ENCODE measurements at places on chromosomes 2 and 18.

- DNase-seq = peak; percentile 88
Measured at GRCh38 chr2:36246320-36246990, 109.1 kb upstream of the CRIM1 start.

GRCh38 chr2:43461453-43462073, 134.3 kb downstream of the THADA start:
- DNase-seq = no peak

GRCh38 chr18:35835833-35836232, 136.6 kb upstream of the RMP24 start:
- DNase-seq = no peak

DNA sequence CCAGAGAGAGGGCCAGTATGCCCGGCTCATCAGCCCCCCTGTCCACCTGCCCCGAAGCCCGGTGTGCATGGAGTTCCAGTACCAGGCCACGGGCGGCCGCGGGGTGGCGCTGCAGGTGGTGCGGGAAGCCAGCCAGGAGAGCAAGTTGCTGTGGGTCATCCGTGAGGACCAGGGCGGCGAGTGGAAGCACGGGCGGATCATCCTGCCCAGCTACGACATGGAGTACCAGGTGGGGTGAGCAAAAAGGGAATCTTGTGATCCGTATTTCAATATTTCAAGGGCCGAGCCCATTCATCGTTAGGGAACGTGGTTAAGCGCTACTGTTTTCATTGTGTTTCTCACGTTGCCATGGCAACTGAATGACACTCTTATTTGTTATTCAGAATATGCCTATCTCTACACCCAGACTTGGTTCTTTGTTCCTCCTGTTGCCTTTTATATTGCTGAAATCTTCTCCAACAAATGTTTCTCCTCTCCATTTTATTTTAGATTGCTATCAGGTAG, 81.5 kb downstream of the NRP2 start:
- DNase-seq = no peak

DNA sequence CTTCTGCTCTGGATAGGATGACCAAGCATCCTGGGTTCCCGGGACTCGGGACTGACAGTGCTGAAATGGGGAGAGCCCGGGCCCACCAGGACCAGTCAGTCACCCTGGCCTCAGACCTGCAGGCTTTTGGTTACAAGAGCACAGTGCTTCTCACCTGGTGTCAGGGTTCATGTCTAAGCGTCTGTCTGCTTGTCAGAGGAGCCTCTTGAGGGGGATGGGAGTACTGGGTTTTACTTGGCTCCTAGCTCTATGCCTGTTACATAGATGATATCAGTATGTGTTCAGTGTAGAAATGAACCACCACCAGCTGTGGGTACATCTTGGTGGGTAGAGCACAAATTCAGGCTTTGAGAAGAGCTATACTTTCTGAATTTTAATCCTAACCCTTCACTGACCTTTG, 29.9 kb downstream of the PCARE start:
- DNase-seq = no peak

- no peak for DNase-seq
Measured at GRCh38 chr2:234528410-234529148, 31.7 kb upstream of the ARL4C start.

DNA sequence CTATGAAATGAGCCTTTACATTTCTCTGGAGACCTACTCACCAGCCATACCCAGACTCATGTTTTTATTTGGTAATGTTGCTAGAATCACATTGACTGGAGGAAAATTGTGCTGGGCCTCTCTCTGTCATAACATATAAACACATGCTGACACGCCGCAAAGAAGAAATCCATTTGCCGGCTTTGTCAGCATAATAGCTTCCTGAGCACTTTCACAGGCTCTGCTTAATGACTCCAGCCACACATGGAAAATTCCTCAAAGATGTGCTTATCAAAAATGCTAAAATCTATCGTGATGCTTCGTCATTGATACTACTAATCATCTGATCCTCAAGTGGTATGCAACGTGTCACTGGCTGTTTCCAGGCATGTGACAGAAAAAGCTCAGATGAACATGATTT, 63.1 kb downstream of the RND3 start:
- no peak for DNase-seq

- DNase-seq = no peak
Measured at GRCh38 chr18:36849288-36850006, 20.5 kb downstream of the KIAA1328 start.

DNA sequence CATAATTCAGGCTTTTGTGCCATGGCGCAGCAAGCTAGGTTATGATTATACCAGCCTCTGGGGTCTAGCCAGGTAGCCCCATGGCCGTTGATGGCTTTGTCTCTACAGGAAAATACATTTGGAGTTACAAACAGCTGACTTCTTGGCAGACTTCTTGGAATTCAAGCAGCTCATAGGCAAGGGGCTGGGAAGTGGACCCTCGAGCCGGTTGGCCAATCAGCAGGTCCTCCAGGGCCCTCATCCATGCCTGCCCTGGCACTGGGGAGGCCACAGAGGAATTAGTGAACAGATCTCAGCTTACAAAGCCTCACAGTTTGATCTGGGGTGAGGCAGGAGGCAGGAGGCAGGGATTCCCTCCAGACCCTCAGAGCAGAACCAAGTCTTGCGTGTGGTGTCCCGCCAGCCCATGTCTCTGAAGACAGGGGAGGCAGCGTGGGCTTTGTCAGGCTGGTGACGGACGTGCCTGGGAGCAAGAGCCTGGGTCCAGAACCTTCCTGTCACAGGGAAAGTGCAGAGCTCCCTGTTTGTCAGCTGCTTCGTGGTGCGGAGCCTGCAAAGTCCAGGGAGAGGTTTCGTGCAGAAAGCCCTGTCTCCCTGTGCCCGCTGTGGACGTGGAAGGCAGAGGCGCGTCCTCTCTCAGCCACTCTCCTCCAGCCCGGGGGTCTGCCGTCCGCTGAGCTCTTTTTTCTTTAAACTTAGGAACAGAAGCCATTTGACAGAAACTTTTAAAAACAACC, 131.7 kb downstream of the KLHL29 start:
- no peak for DNase-seq

- no peak for DNase-seq
Measured at GRCh38 chr2:152565884-152566727, 151.2 kb downstream of the PRPF40A start.

GRCh38 chr2:134515137-134515536, 203.7 kb downstream of the TMEM163 start:
- DNase-seq = no peak

GRCh38 chr2:230827774-230828271, 36.9 kb upstream of the ITM2C start:
- no peak for DNase-seq

All from T-helper 1 cell (primary cell).